ENCODE measurements at places on chromosomes 13 and 19. TPM values are rescaled to one million over a fixed set of nuclear protein-coding genes. Genes with fewer than 3 reads are reported as not detected.

PPM1N gene
- 3.3 TPM for total RNA-seq

ZGLP1 gene
- 0.29 TPM for total RNA-seq

DIRAS1 gene
- 12.4 TPM for total RNA-seq

CEACAM8 gene
- total RNA-seq = not detected

IFNL3 gene
- total RNA-seq = not detected

SLC25A41 gene
- under 0.01 TPM for total RNA-seq

SMIM24 gene
- not detected for total RNA-seq

PALM3 gene
- 0.99 TPM for total RNA-seq

SH2D3A gene
- 0.15 TPM for total RNA-seq

NLRP11 gene
- total RNA-seq = not detected
